ENCODE measurements at places on chromosomes 3 and 15.

DNA sequence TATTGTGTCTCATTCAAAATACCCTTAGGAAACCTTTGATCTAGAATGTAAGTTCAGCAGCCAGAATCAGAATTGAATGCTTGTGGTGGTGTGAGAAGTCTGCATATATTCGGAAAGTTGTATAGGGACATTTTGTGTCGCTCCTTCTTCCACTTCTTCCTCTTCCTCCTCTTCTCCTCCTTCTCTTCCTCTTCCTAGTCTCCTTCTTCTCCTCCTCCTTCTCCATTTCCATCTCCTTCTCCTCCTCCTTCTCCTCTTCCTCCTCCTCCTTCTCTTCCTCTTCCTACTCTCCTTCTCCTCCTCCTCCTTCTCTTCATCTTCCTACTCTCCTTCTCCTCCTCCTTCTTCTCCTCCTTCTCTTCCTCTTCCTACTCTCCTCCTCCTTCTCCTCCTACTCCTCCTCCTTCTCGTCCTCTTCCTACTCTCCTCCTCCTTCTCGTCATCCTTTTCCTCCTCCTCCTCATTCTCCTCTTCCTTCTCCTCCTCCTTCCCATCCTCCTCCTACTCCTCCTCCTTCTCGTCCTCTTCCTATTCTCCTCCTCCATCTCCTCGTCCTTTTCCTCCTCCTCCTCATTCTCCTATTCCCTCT is 749.3 kb upstream of the GOLIM4 start:
- no peak for DNase-seq

- no peak for DNase-seq
Measured at GRCh38 chr3:129233538-129233937, 15.9 kb upstream of the COPG1 start.

- no peak for DNase-seq
Measured at GRCh38 chr3:176523114-176523513, 674.2 kb downstream of the TBL1XR1 start.

GRCh38 chr3:194574639-194575483 is 58.4 kb downstream of the TMEM44 start:
- no peak for DNase-seq

Measured in upper lobe of left lung (tissue), 6 donors.